ENCODE measurements at places on chromosomes 3 and 15.

DNA sequence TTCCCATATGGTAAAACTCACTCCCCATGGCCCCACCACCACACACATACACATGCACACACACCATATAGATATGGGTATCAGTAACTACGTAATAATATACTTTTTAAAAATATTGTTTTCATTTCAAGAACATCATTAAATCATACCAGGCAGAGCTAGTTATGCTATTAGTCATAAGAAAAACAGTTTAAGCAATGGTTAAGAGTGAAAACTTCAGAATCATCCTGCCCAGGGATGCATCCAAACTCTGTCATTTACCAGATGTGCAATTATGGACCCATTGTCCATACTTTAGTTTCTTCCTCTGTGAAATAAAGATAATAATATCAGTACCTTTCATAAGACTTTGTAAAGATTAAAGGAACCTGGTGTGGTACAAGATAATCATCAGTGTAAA lies 608.3 kb downstream of the RBMS3 start:
- DNase-seq = no peak

GRCh38 chr3:3744826-3745225 lies 54.4 kb upstream of the LRRN1 start:
- no peak for DNase-seq

GRCh38 chr3:126997455-126998038 lies 14.6 kb downstream of the PLXNA1 start:
- DNase-seq = no peak

- no peak for DNase-seq
Observed at GRCh38 chr3:169228522-169228921, 435.0 kb downstream of the MECOM start.

DNA sequence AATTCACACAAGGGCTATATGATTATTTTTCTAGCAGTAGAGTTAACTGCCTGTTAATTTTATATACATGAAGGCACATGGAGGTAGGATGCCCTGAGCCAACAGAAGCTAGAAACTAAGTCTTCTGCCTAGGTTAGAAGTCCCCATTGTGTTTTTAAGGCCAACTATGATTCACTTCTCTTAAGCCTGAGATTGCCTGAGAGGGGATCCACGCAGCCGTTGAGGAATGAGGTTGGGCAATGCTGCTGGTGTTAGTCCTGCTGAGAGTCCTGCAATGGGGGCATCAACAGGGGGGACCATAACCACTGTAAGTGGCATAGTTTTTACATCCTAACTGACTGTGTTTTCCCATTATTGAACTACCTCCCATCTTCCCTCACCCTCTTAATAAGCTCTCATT lies 60.1 kb upstream of the PFN2 start:
- DNase-seq = no peak

DNA sequence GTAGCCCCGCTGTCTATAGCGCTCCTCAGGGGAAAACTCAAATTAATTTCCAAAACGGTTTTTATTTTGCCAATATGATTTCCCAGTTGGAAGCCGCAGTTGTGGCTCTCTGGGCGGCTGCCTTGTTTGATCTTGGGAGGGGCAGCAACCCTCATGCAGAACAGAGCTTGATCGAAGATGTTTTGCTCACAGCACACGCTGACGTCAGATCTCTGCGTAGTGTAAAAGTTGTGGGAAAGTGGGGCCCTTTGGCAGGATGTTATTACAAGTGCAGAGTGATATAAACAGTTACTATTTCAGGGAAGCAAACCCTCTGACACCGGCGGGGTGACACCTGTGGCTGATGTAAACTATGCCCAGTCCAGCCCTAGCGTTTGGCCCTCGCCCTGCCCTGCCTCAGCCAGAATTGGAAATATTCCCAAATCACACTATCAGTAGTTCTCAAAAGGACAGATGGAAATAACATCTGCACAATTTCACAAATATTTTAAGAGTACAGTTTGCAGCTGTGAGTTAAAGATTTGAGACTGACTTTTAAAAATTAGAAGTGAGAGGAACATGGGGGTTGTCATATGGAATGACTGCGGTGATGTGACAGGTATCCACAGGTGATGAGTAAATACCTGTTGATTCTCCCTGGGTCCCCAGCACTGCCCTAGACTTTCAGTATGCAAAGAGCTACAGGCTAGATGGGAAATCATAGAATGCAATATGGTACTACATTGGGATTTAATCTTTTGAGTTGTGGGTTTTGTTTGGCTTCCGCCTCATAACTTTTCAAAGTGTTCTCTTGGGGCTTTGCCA lies 1.7 kb downstream of the SYNM start:
- no peak for DNase-seq

Measured in stimulated activated CD8-positive, alpha-beta memory T cell treated with anti-CD3 and anti-CD28 coated beads, Interleukin-12 subunit alpha, Interleukin-12 subunit beta, amount 100 ng/mL, for 1 hour (primary cell).